Ascending aorta (tissue), 2 donors: ENCODE measurements at places on chromosomes 7 and 10.

DNA sequence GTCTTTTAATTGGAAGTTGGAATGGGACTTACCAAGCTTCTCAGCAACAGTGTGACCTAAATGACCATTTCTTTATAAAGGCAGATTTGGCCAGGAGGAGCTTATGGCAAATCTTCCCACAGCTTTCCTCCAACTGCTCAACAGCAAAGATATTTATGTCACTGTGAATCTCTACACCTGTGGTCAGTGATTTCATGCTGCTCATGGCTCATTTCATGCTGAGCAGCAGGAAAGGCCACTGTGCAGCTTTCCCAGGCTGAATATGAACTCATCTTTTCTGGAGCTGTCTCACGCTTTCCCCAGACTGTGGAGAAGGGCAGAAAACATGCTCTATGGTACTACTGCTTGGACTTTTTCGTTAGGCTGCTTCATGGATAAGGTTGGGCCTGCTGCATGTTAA, 29.8 kb downstream of the CALCR start:
- no peak for DNase-seq

- no peak for DNase-seq
These were observed 40.6 kb downstream of the AKR1B15 start for GRCh38 chr7:134589491-134589941.

DNA sequence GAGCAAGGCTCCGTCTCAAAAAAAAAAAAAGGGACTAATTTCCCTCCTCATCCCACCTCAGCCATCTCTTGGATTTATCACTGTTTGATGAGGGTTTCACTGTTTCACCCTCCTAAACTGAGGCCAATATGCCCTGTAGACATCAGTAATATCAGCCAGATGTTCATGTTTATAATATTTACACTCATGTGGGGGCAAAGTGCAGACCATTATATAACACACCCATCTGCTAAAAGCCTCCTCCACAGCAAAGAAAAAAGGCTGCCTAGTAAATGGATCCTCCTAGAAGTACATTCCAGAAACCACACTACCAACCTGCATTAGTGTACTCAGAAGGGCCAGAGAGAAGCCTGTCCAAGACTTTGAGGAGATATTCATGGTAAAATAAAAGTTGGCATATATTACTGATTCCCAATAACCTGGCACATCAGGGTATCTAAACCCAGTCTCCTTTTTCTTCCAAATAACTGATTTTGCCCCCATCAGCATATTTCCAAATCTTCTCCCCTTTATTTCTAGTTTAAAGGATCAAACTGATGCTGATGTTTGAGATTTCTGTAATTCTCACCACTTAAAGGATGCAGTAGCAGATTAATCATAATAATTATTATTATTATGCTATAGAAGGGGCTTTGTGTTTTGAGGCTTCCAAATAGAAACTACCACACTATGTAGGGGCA, 55.1 kb downstream of the LGI1 start:
- no peak for DNase-seq

- DNase-seq, result no peak
These were observed 294.6 kb downstream of the RNLS start for GRCh38 chr10:88288320-88289059.

DNA sequence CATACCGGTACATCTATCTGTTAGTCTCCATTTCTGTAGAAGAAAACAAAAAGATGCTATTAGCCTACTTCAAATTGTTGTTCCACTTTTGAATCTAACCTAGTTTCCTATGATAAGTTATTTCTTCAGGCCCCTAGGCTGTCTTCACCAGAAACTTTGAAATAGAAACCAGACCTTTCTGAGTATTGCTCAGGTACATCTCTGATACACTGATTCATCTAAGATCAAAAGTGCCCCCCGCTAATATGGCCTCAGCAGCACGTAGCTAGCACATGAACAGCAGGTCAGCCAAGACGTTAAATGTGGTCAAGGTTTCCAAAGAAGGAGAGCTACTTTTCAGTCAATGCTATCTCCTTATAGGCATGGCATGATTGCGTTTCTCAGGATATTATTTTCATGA, 23.6 kb downstream of the CTAGE6 start:
- DNase-seq, result no peak

DNA sequence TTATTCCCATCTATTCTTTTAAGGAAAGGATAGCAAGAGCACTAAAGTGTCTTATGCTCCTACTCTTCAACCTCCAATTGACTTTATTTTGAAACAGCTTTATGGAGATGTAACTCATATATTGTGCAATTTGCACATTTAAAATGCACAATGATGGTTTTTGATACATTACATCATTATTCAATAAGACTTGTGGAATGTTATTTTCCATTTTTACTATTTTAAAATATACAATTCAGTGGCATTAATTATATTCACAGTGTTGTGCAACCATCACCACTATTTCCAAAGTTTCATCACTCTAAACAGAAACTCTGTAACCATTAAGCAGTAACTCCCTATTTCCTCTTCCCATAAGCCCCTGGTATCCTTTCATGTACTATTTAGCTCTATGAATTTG, 489.8 kb downstream of the NEBL start:
- no peak for DNase-seq

DNA sequence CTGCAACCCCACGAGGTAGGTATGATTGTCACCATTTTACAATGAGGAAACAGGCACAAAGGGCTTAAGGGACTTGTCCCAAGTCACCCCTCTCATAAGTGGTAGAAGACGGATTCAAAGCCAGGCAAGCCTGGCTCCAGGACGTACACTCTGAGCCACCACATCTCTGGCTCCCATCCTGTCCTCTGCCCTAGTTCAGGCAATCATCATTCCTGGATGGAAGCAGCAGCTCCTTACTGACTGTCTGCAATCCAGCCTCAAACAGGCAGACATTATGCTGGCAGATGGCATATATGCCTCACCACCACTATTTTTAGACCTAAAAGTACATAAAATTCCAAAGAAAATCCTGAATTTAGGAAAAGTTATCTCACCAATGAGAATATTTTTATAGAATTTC, 100.7 kb downstream of the USP6NL start:
- no peak for DNase-seq

- DNase-seq, result no peak
These were observed 213.1 kb downstream of the CREB5 start for GRCh38 chr7:28625432-28625831.

DNA sequence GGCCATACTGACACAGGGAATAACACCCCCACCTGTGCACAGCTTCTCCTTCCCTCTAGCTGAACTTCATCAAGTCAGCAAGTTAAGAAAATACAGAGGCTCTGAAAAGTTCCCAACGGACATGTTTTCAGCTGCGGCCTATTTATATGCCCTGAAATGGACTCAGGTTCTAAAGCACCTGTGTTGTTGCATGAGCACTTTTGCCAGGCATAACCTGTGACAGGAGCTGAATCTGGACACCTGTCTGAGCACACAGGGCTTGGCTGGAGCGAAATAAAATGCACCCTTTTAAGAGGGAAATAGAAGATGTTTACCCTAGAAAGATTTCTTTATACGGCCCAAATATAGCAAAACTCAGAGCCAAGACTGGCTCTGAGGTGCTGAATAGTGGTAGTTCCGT, 46.7 kb downstream of the COBL start:
- peak; percentile 8 for DNase-seq

- no peak for DNase-seq
These were observed 8.5 kb downstream of the CACUL1 start for GRCh38 chr10:118746246-118746645.

DNA sequence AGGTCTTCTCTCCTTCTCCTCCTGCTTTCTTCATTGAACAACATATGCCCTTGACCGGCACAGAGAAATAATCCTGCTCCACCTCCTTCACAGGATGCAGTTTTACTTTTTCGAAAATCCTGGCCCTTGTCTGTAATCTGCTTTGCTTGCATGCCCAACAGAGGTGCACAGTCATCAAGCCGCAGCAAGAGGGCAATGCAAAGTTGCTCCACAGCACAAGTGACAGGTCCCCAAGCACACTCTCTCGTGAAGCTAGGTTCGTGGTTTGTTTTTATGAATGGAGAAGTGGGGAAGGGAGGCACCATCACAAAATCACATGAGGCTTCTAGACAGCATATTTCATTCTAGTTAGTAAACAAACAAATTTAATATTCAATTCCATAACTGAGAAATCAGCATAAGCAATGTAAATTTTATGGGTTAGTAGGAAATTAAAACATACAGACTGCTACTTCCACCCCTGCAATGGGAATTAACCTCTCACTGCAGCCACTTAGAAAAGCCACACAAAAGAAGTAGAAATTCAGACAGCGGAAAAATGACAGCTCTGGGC, 178.8 kb downstream of the TPK1 start:
- no peak for DNase-seq

DNA sequence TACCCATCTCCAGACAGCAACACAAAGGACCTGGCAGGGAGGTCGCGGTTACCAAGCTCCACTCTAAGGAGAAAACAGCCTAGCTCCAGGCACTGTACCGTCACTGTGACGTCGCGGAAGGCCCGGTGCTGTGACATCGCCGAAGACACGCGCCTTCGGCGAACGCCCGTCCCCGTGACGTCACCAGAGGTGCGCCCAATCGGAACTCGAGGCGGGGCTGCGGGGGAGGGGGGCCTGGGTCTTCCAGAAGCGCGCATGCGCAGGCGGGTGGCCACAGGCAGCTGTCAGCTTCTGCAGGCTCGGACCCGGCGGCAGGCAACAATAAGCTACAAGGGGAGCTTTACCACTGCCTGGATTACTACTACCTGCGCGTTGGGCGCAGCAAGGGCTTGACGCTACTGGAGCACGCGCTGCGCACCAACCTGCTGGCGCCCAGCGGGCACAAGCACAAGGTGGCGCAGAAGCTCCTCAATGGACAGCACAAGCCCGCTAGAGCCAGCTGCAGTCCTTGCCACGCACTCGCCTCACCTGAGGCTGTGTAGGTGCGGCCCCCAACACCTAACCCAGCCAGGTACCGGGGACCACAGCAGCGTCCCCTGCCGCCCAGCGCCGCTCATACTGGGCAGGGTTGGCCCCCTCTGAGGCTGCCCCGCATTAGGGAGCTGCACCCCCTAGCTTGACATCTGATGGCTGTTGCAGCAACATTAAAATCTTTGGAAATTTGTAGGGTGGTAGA, 208.4 kb downstream of the TPST1 start:
- peak; percentile 33 for DNase-seq

GRCh38 chr7:158819571-158820203, 9.6 kb downstream of the ESYT2 start:
- DNase-seq, result no peak

GRCh38 chr7:111324228-111324627, 233.3 kb downstream of the LRRN3 start:
- no peak for DNase-seq

- no peak for DNase-seq
These were observed 26.7 kb downstream of the VCL start for GRCh38 chr10:74024600-74024999.

DNA sequence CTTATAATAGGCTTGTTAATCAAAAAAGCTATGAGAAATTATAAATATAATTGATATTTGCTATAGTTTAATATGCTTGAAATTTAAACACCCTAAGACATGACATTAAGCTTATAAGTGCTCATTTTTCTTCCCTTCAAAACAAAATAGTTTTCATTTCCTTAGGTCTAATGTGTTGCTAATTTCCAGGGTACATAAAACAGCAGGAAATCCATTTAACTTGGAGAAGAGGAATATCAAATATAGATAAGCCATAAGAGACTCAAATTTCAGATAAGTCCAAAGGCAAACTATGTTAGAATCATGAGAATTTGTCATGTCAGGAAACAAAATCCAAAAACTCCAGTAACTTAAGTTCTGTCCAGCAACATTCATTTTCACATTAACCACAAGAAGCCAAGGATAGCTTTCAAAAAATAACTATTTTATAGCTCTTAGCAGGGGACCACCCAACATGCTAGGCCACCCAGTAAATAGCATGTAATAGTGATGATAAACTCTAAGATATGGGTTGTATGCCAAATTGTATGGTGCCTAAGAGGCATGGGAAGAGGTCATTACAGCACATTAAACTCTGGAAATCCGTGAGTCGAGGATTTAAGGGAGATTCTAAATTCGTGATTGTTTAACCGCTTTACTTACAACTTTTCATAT, 298.1 kb downstream of the CRPPA start:
- no peak for DNase-seq

DNA sequence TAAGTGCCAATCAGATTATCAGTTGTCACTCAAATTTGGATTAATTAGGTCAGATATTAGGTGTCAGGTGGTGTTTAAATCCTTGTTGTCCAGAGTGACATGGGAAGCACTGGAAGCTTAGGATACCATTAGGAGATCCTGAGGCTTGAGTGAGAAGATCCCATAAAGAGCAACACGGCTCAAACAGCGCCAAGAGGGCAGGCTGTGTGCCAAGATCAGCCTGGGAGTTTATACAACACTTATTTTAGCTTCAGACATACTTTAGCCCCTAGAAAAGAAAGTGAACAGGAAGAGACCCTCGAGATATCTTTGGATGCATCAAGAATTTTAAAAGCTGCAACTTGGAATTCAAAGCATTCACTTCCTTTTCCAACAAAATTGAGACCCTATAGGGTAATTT, 14.2 kb upstream of the ACTA2 start:
- no peak for DNase-seq

GRCh38 chr10:86968271-86968993, at the start of gene ADIRF:
ADIRF (plus strand) TSS chr10:86968482; CDS start chr10:86968545, 63 bp downstream.
- peak; percentile 85 for DNase-seq

GRCh38 chr10:50496228-50496627, 127.5 kb downstream of the SGMS1 start:
- no peak for DNase-seq

- DNase-seq, result no peak
These were observed 39.6 kb downstream of the ENTPD1 start for GRCh38 chr10:95795602-95796001.
